ENCODE measurements at places on chromosomes 3 and 15. TPM values are rescaled to one million over a fixed set of nuclear protein-coding genes. Genes with fewer than 3 reads are reported as not detected.

- peak; percentile 26 for DNase-seq
- no peak overlapping the region for H3K27ac ChIP-seq
- no peaks in the 10 kb centered on the region for H3K36me3 ChIP-seq
- H3K4me1 ChIP-seq, result no peaks in the 10 kb centered on the region
- H3K4me3 ChIP-seq, result no peak overlapping the region
These were observed 430.2 kb upstream of the MCTP2 start for GRCh38 chr15:93801206-93801605.

GRCh38 chr15:89367485-89368451 is 33.1 kb upstream of the POLG start:
- H3K27me3 ChIP-seq, result peaks cover 95% of the 10 kb centered on the region
- H3K4me3 ChIP-seq, result no peak overlapping the region

- H3K36me3 ChIP-seq, result no peaks in the 10 kb centered on the region
- no peak for DNase-seq
- no peak overlapping the region for H3K27ac ChIP-seq
- no peaks in the 10 kb centered on the region for H3K4me1 ChIP-seq
These were observed 184.9 kb downstream of the MCTP2 start for GRCh38 chr15:94416267-94416666.

DNA sequence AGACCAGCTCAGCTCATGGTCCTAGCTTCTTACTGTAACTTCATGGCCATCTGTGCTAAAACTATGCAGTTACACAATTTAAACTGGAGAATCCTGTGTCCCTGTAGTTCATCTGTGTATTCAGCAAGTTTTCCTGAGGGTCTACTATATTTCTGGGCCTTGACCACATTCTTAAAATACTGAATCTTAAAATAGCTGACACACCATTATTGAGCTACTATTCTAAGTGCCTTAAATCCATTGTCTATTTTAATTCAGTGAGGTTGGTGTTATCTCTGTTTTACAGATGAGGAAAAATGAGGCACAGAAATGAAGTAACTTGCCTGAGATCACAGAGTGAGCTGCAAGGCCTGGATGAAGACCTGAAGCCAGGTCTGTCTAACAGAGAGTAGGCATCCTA is 22.0 kb downstream of the MYLK start:
- H3K4me1 ChIP-seq, result peaks cover 36% of the 10 kb centered on the region
- peaks cover 15% of the 10 kb centered on the region for H3K36me3 ChIP-seq
- DNase-seq, result no peak

- no peak overlapping the region for H3K4me3 ChIP-seq
- H3K4me1 ChIP-seq, result no peaks in the 10 kb centered on the region
- H3K36me3 ChIP-seq, result no peaks in the 10 kb centered on the region
- H3K27me3 ChIP-seq, result no peaks in the 10 kb centered on the region
These were observed 124.6 kb upstream of the KCNAB1 start for GRCh38 chr3:155995525-155996370.

DNA sequence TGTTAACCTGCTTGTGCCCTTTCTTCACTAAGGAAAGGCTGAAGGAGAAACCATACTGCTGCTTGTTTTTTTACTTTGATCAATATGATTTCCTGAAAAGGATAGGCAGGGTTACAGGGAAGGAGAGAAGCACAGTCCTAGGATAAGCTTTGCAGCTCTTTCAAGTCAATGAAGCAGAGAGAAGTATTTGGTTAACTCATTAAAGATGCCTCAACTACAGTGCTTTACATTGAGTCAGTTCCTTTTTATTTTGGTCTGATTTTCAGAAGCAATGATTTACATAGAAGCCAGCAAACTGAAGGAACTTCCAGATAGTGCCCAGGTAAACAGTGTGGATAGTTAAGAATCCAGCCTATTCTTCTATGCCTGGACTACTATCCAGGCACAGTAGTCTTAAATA is 64.8 kb downstream of the ARIH1 start:
- H3K4me1 ChIP-seq, result 0 out of 2 replicates have a peak, but pooled peaks cover 7% of the 10 kb centered on the region
- H3K36me3 ChIP-seq, result peaks cover 6% of the 10 kb centered on the region
- H3K4me3 ChIP-seq, result no peak overlapping the region
- H3K27ac ChIP-seq, result no peak overlapping the region

DNA sequence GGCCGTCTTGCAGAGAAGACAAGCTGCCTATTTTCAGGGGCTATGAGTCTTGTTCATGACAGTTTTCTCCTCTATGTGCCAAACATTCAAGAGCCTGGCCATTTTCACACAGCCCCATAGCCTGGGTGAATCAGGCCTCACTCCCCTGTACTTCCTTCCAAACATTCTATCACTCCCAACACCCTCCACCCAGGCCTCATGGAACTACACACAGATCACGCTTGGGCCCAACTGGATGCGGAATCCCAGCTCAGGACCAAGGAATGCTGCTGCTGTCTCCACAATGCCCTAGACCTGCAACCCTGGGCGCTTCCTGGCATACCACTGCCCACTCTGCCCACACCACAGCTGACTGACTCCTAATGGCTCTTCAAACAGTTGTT is 39.4 kb upstream of the PCSK6 start:
- no peak overlapping the region for H3K4me3 ChIP-seq
- no peaks in the 10 kb centered on the region for H3K36me3 ChIP-seq
- no peak for DNase-seq
- H3K27ac ChIP-seq, result no peak overlapping the region
- H3K4me1 ChIP-seq, result no peaks in the 10 kb centered on the region

GRCh38 chr15:62848632-62849050 is 193.9 kb upstream of the TPM1 start:
- peak overlapping the region; percentile 12 for H3K27ac ChIP-seq
- peaks cover 53% of the 10 kb centered on the region for H3K4me1 ChIP-seq
- H3K27me3 ChIP-seq, result no peaks in the 10 kb centered on the region
- peak; percentile 55 for DNase-seq

Gene MGLL
- 59.2 TPM for total RNA-seq

Gene ROPN1
- total RNA-seq, result not detected
